ENCODE measurements at places on chromosomes 13 and 19.

DNA sequence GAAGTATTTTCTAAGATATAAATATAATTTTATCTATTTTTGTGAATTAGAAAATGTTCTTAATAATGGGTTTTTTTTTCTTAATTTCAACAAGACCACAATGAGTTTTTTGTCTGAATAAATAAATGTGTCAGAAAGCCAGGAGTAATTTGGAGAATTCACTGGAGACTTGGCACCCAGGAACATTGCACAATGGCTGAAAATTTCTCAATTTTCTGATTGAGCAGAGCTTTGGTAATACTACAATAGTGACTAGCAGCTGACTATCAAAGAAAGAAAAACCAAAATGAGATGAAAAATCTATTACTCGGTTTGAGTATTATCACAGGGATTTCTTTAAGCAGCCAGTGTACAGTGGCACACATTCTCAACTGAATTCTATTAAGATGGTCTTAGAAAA lies 394.4 kb upstream of the PCDH20 start:
- no peaks in the 10 kb centered on the region for H3K36me3 ChIP-seq
- H3K27ac ChIP-seq: no peak overlapping the region
- H3K4me3 ChIP-seq: no peak overlapping the region
- no peaks in the 10 kb centered on the region for H3K4me1 ChIP-seq

DNA sequence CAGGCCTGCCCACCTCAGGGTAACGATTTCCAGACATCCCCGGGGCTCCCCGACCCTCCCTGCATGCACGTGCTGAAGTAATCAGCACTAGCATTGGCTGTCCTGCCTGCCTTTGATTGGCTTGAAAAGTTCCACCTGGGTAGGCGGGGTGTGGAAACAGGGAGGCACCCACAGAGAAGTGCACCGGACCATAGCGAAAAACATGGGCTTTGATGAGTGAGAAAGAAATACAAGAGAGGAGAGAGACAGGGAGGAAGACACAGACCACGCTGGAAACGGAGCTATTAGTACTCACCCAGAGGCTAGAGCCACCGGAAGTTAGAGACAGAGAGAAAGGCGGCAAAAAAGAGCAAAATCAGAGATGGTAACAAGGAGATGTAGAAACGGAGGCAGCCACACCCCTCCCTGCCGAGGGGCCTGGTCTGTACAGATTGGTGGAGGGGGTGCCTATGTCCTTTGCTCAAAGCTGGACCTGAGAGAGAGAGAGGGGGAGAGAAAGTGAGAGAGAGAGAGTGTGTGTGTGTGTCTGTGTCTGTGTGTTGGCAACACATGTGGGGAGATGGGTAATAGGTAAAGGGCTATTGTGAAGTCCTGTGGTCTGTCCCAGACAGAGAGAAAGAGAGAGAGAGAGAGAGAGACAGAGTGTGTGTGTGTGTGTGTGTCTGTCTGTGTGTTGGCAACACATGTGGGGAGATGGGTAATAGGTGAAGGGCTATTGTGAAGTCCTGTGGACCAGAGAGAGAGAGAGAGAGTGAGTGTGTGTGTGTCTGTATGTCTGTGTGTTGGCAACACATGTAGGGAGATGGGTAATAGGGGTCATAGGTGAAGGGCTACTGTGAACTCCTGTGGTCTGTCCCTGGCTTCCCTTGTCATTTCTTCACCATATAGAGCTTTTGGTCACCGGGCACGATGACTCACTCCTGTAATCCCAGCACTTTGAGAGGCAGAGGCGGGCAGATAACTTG lies 2.9 kb downstream of the CGB3 start:
- H3K4me3 ChIP-seq: no peak overlapping the region
- no peak overlapping the region for H3K27ac ChIP-seq
- no peak for DNase-seq

DNA sequence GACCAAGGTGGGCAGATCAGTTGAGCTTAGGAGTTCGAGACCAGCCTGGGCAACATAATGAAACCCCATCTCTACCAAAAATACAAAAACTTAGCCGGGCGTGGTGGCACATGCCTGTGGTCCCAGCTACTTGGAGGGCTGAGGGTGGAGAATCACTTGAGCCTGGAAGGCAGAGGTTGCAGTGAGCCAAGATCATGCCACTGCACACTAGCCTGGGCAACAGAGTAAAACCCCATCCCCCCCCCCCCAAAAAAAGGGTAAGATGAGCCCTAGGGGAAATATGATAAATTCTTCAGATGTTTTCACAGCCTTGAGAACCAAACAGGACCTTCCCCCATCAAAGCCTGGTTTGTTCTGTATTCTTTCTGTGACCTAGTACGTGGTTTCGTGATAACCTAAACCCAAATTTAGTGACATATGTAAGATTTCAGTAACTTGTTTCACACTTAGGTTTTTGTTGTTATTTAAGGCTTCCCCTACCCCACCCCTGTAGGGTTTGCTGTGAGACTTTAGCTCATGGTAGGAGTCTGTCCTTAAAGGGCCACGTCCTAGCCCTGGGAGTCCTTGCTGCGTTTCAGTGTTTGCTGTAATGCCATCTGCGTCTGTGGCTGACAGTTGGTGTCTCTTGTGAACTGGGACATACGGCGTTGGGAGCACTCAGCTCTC lies 49.6 kb downstream of the MYO9B start:
- H3K36me3 ChIP-seq: peaks cover 25% of the 10 kb centered on the region
- peak overlapping the region; percentile 39 for H3K4me3 ChIP-seq
- DNase-seq: no peak
- H3K4me1 ChIP-seq: peaks cover 54% of the 10 kb centered on the region
- no peaks in the 10 kb centered on the region for H3K27me3 ChIP-seq

DNA sequence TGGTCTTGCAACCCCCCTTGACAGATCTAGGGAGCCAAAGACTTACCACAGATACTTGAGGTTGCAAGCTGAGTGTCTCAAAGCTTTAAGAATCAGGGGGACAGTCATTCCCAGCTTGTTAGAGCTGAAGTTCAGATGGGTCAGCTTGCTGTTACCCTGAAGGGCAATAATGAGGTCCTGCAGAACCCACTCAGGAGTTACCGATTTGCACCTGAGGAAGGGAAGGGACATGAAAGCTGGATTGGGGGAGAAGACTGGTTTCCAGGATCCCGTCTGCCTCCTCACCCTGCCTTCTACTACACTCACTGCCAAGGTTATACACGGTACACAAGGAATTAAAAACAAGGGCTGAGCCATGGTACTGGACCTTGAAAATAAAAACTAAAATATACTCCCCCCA lies 24.4 kb downstream of the NLRP13 start:
- H3K36me3 ChIP-seq: no peaks in the 10 kb centered on the region
- H3K27me3 ChIP-seq: no peaks in the 10 kb centered on the region
- H3K4me3 ChIP-seq: no peak overlapping the region

DNA sequence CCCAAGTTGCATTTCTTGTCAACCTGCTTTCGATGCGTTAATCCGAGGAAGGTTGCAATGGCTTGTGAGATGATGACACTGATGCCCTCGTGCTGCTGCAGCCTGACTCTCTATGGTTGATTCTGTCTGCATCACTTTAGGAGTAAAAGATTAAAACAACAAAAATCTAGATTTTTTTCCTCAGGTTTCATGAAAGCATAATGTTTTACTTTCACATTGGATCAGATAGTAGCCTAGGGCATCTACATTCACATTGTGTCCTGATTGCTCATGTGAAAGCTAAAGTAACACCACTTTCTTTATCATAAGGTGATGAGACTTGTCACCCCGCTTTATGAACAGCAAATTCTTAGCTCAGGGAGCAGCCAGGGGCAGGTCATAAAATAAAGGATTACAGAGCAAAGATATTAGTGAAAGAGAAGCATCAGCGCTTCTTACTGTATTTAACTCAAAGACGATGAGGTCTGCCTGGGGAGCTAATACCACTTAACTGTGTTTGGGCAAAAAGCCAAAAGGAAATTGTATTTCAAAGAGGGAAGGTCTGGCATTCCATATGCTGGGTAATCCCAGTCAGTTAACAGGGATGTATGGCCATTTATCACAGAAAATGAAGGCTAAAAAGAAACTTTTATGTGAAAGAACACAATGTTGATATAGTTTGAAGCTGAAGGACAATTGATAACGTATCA lies 270.5 kb downstream of the GPC6 start:
- H3K27me3 ChIP-seq: no peaks in the 10 kb centered on the region
- H3K27ac ChIP-seq: no peak overlapping the region
- H3K36me3 ChIP-seq: no peaks in the 10 kb centered on the region
- no peak for DNase-seq
- no peak overlapping the region for H3K4me3 ChIP-seq

DNA sequence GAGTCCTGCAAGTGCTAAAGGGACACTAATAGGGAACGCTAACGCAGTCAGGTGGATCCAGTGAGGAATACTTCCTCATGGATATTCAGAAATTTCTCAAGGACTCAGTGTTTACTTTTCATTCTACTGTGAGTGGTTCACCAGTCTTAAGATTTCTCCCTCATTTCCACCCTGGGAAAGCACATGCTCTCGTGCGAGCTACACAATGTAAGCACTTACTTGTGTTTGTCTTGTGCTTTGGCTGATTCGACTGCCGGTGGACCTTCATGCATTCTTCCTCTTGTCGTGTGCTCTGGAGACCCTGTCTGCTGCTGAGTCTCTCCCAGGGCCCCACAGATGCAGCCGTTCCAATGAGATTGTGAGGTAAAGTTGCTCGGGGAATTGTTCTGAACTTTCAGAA lies 180.1 kb downstream of the NUFIP1 start:
- no peaks in the 10 kb centered on the region for H3K36me3 ChIP-seq
- H3K4me3 ChIP-seq: no peak overlapping the region
- no peaks in the 10 kb centered on the region for H3K4me1 ChIP-seq
- H3K27me3 ChIP-seq: no peaks in the 10 kb centered on the region
- no peak overlapping the region for H3K27ac ChIP-seq

- H3K36me3 ChIP-seq: no peaks in the 10 kb centered on the region
- no peak overlapping the region for H3K4me3 ChIP-seq
- H3K27ac ChIP-seq: no peak overlapping the region
- H3K27me3 ChIP-seq: no peaks in the 10 kb centered on the region
- no peaks in the 10 kb centered on the region for H3K4me1 ChIP-seq
- DNase-seq: no peak
Measured at GRCh38 chr13:75934889-75935288, 298.8 kb downstream of the LMO7 start.

DNA sequence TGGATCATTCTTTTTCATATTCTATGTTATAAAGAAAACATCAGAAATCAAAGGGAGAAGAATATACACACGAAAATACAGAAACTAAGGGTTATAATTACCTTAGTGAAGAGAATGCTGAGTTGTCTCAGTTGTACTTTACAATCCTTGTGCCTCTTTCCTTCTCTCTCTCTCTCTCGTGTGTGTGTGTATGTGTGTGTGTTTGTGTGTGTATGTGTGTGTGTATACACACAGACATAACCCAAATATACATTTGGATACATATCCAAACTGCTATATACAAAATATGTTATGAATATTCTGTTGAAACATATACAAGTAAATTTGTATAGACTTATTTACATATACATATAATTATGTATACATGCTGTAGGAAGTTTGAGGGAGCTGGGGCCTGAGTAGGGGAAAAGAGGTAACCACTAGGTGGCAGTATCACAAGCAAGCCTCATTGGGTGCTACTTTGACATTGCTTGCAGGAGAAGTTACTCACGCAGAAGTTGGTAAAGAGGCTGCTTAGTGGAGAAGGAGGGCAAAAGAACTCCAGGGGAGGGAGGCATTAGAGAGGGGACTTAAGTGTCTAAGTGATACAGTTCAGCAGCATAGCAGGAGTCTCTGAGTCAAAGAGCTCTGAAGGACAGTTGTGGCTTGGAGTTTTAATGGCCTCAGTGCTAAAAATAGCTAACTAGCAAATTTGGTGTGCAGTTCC lies 465.1 kb upstream of the PCDH20 start:
- H3K4me1 ChIP-seq: no peaks in the 10 kb centered on the region
- DNase-seq: no peak
- no peak overlapping the region for H3K4me3 ChIP-seq
- no peak overlapping the region for H3K27ac ChIP-seq
- no peaks in the 10 kb centered on the region for H3K27me3 ChIP-seq
